Stimulated activated CD8-positive, alpha-beta memory T cell treated with anti-CD3 and anti-CD28 coated beads, Interleukin-15, amount 100 ng/mL, for 1 hour (primary cell): ENCODE measurements at places on chromosomes 3 and 15.

- no peak for DNase-seq
These were observed 63.2 kb downstream of the IQGAP1 start for GRCh38 chr15:90451053-90451850.

- DNase-seq, result no peak
These were observed 247 bp downstream of the FETUB start for GRCh38 chr3:186640473-186640818.

DNA sequence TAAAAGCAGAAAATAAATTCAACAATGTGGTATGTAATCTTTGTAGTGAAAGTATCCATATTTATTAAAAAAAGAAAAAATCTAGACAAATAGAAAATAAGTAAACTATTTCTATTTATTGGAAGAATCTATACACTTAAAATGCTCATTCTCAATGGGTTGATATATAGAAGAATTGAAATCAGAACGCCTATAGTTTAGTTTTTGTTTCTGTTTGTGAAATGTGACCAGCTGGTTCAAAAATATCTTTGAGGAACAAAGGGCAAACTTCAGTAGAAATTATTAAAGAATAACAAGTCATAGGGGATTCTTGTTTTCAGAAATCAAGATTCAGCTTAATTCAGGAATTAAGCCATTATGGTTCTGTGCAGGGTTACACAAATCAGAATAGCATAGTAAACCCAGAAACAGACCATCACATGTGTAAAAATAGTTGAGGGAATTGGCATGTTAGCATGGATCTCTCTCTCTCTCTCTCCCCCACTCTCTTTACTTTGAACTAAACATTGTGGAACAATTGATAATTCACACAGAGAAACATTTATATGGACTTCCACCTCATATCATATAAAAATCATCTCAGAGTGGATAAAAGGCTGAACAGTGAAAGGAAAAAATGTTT, 134.0 kb downstream of the CHL1 start:
- DNase-seq, result no peak

DNA sequence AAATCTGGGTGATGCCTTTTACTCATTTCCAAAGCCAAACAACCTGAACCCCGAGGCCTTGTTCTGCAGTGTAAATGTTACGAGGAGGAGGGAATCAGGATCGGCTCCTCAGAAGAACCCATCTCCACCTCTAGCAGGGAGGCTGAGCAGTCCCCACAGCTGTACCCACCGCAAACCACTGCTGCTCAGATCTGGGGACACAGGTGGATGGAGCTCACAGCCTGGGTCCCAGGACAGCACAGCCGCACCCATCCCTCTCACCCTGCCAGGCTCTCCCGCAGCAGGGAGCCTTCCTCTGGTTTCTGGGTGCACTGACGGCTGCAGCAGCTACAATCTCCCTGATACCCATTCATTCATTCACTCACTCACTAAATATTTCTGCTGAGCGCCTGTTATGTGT, 44.0 kb upstream of the CGNL1 start:
- DNase-seq, result no peak

DNA sequence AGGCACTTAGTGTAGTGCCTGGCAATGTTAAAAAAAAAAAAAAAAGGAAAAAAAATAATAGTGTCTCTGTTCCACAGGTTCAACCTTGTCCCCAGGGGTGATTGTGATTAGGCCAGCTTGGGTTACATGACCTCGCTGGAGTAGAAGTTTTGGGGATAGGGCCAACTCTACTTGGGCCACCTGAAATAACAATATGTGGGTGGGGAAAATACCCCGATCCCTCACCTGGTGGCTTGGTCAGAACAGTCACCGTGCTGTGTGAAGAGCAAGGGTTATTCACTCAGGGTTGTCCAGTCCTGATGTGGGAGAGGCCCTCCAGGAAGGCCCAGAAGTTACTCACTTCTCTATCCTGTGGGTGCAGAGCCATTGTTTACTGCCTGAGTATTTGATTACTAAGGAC, 19.5 kb downstream of the XYLB start:
- no peak for DNase-seq

- no peak for DNase-seq
These were observed 7.9 kb upstream of the EOMES start for GRCh38 chr3:27729748-27730611.
